ENCODE measurements at places on chromosomes 11 and 22.
A peak's percentile ranks its signal among the peaks of the same experiment; 100 is the strongest.

GRCh38 chr11:130423541-130424142 lies 4.8 kb downstream of the ADAMTS8 start:
- DNase-seq = no peak

GRCh38 chr11:9740202-9740883 lies 76.5 kb downstream of the SWAP70 start:
- no peak for DNase-seq

DNA sequence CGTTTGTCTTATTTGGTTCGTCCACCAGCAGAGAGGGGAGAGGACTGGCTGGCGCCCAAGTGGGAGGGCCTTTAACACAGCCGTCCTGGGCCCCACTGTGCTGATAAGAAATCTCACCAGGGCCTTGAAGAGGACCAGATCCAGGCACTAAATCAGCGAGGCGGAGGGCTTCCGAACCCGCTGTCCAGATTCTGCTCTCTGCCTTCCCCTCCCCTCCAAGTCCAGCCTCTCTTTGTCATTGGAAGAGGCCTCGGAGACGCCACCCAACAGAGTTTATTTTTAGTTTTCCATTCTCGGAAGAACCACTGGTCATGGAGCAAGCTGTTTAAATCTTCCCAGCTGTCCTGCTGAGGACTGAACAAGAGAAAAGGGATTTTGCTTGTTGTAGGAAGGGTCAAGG lies 9.3 kb upstream of the FXYD6 start:
- no peak for DNase-seq

DNA sequence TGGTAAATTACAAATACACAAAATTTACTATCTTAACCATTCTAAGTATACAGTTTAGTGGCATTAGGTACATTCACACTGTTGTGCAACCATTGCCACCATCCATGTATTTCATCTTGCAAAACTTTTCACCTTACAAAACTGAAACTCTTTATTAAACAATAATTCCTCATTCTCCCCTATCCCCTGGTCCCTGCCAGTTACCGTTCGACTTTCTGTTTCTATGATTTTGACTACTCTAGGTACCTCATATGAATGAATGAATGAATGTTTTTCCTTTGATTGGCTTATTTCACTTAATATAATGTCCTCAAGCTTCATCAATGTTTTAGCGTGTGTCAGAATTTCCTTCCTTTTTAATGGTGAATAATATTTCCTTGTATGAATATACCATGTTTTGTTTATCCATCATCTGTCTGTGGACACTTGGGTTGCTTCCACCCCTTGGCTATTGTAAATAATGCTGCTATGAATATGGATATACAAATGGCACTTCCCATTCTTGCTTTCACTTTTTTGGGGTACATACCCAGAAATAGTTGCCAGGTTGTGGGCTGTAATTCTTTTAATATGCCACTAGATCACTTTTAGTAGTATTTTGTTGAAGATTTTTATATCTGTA lies 93.0 kb downstream of the UVRAG start:
- DNase-seq = no peak

DNA sequence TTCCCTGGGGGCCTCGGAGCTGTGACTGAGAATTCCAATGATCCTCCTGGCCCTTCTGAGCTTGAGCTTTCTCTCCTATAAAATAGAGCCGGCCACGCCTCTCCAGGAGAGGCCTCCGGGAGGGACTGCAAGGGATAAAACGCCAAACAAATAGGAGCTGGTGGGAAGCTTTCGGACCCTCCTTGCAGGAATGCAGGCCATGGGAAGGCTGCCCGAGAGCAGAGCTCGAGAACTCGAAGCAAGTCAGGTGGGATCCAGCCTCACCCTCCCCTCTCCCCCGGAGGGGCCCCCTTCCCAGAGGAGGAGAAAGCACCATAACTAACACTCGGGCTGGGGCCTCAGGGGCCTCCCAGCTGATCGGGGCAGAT lies 34.6 kb downstream of the FLRT1 start:
- no peak for DNase-seq

- DNase-seq = no peak
Measured at GRCh38 chr11:83612891-83613766, 327.0 kb upstream of the CCDC90B start.

GRCh38 chr11:422249-422656 lies 7.5 kb upstream of the SIGIRR start:
- no peak for DNase-seq

GRCh38 chr11:9769621-9770020 lies 105.7 kb downstream of the SWAP70 start:
- no peak for DNase-seq

DNA sequence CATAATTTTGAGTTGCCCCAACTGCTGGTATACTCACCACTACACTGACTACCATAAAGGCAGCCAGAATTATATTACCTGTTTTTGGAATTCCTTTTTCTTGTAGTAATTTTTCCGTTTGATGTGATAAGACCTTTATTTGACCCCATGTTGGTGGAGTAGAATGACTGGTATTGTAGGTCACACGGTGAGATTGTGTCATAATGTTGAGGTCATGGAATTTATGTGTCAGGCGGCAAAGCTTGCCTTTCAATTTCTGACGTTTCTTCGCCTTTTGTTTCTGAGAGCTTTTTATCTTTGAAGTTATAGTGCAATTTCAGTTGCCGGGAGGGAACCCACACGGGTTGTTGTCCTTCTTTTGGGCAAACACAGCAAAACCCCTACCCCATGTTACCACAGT lies 13.0 kb downstream of the OR52K1 start:
- no peak for DNase-seq

GRCh38 chr11:43644621-43645299 lies 35.8 kb upstream of the HSD17B12 start:
- no peak for DNase-seq

- DNase-seq = no peak
Measured at GRCh38 chr11:121703201-121703600, 250.4 kb upstream of the SORL1-AS1 start.

DNA sequence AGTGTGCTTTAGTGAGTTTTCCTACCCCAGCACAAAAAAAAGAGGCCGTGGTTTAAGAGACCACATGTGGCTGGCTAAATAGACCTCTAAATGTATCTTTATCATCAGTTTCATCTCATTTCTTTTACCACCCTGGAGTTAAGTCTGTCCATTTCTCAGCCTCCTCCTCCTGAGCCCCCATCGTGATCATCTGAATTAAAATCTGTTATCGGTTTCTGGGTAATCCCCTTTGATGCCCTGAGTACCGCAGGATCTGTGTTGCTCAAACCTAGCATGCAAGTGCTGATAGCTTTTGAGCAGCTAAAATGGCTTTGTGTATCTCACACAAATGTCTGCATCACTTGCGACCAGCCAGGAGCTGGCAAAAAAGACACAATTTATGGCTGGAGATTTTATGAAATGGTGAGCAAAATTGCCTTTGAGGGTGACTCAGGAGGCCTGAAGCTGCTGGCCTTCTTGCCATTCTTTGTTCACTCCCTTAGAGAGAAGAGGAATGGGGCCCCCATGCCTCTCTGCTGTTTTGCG lies 236.5 kb downstream of the NTM start:
- DNase-seq = no peak

- peak; percentile 99 for DNase-seq
Measured at GRCh38 chr22:40512426-40513136, 123.9 kb downstream of the MRTFA start.

- peak; percentile 40 for DNase-seq
Measured at GRCh38 chr11:46736615-46737014, 17.6 kb downstream of the F2 start.

DNA sequence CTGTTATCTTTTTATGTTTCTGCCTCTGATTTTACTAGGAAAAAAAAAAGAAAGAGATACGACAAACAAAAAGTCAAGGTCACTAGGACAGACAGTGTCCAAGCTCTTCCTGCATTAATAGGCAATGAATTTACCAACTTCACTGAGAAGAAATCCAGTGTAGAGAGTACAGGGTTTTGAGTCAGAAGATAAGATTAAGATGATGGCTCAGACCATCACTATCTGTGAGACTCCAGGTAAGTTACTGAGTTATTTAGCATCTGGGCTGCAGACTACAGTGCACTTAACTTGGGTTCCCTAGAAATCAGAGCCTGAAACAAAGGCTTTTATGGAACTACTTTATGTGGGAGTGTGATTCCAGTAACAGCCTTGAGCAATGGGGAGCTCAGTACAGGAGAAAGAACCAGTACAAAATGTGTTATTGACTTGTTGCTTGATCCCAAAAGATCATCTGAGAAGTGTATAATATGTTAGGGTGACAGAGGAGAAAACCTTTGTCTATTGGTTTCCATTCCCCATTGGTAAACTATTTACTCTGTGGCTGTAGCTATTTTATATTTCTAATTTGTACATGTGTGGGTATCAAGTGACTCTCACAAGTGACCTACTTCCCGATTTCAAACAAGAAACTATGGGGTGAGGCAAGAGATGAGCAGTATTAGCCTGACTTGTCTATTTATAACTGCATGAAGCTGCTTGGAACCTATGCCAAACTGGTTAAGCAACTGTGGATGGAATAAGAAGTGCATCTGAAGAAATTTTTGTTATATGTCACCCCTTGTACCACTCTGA lies 395.8 kb downstream of the RAB38 start:
- DNase-seq = no peak

- DNase-seq = no peak
Measured at GRCh38 chr11:117633186-117633754, 163.7 kb downstream of the DSCAML1 start.

- DNase-seq = no peak
Measured at GRCh38 chr22:46971099-46971763, 208.8 kb downstream of the TBC1D22A start.

- DNase-seq = no peak
Measured at GRCh38 chr11:46664612-46665011, 35.8 kb downstream of the ARHGAP1 start.

DNA sequence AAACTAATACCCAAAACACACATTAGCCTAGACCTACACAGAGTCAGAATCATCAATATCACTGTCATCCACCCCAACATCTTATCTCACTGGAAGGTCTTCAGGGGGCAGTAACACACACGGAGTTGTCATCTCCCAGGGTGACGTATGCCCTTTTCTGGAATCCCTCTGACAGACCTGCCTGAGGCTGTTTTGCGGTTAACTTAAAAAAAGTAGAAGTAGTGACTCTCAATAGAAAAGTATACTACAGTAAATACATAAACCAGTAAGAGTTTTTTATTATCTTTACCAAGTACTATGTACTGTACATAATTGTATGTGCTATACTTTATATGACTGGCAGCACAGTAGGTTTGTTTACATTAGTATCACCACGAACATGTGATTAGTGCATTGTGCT lies 80.5 kb downstream of the PGR start:
- no peak for DNase-seq

GRCh38 chr11:47944632-47945031 lies 35.7 kb upstream of the PTPRJ start:
- no peak for DNase-seq

- DNase-seq = peak; percentile 47
Measured at GRCh38 chr11:118744046-118744445, 46.9 kb downstream of the DDX6 start.

GRCh38 chr11:128691802-128692752 lies 1.8 kb upstream of the FLI1 start:
- no peak for DNase-seq

GRCh38 chr22:19597399-19597735 lies 73.2 kb upstream of the CLDN5 start:
- DNase-seq = no peak

GRCh38 chr11:85989746-85990145 lies 79.1 kb downstream of the PICALM start:
- no peak for DNase-seq

GRCh38 chr22:41782316-41782715 lies 18.2 kb upstream of the CCDC134 start:
- no peak for DNase-seq

- no peak for DNase-seq
Measured at GRCh38 chr11:19766810-19767209, 54.2 kb downstream of the NAV2 start.
